ENCODE measurements at places on chromosomes 4 and X.

DNA sequence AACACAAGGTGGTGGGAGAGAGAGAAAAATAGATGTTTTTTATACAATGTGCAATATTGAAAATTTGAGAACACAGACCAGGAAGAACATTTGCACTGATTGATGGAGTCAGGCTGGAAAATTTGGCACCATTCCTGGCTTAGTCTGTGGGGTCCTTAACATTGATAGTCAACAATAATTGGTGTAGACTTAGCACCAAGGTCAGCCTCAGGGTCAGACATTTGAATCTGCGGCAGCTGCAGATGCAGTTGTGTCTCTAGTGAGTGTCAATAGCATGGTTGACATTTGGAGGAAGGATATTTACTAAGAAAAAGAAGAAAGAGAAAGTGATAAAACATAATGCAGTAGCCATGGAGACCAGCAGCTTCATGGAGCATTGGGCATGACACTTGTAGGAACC, 31.5 kb upstream of the GLRA3 start:
- no peak for DNase-seq

DNA sequence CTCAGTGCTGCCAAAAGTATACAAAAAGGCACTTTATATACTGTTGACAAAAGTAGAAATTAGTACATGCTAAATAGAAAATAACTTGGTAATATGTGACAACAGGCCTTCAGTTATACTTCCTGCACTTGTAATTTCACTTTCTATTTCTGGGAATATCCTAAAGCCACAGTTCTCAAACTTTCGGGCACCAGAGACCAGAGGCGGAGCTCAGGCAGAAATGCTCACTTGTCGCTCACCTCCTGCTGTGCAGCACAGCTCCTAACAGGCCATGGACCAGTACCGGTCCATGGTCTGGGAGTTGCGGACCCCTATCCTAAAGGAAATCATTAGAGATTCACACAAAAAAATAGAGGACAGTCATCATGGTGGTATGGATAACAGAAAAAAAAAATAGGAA, 25.7 kb downstream of the ACSL4 start:
- DNase-seq = no peak

DNA sequence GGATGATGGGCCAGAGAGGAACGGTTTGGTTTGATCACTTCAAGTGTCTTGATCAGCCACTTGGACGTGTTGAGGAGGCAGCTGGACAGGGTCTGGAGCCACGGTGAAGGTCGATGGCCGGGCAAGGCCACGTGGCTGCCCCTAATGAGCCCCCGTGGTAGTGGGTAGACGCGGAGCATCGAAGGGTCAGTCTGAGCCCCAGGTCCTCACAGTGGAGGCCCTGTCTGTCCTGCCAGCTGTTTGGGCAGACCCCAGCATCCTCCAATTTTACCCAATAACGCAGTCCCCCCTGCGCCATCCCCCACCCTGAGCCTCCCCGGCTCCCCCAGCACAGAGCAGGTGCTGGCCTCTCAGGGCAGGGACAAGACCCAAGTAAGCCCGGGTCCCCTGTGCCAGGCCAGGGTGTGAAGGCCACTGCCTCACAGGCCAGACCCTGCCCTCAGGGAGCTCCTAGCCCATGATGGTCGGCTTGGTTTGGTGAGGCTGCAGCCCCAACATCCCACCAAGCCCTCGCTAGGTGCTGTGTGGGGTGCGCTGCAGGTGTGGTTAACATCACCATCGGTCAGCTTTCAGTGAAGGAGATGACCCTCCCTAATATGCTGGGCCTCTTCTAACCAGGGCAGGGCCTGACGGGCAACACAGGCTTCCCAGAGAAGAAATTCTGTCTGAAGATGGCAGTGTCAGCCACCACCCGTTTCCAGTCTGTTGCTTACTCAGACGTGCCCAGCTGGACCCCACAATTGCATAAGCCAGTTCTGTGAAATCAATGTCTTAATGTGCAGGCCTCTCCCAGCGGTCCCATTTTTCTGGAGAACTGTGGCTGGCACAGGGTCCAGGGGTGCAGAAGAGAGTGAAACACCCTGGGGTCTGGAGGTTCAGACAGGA, 40.5 kb upstream of the NKX1-1 start:
- DNase-seq = no peak

GRCh38 chr4:69056921-69057550, 39.2 kb upstream of the UGT2B7 start:
- DNase-seq = no peak

DNA sequence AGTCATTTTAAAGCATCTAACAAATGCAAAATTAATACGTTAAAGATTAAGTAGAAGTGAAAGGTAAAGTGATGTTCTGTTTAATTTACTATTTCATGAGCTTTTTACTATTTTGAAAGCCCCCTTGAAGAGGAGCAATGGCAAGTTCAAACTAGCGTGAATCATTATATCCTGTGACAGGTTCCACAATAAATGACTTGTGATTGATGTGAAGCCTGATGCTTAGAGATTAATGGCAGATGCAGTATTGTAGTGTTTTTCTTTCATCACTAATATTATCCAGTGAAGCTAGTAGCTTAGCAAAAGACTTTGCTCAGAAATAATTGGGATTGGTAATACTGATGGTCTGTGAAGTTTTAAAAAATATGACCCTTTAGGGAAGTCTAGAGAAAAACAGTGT, 57.3 kb downstream of the STOX2 start:
- no peak for DNase-seq

GRCh38 chr4:177810220-177810619, 368.0 kb upstream of the AGA start:
- DNase-seq = no peak

DNA sequence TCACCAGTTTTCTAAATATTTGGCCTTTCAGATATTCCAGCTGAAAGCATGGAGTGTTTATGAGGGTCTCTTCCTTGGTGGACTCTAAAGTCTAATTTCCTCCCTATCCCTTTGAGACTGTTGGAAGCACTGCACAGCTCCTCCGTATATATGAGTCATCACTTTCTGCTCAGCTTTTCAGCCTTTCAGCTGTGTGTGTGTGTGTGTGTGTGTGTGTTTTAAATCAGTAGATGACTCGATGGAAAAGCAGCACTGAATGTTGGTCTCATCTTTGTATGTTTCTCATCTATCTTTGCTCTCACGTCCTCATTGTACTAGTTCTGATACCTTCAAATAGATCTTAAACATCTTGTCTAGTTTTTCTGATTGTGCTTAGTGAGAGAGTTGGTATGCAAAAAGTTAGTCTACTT, 81.6 kb downstream of the ZFX start:
- DNase-seq = no peak

DNA sequence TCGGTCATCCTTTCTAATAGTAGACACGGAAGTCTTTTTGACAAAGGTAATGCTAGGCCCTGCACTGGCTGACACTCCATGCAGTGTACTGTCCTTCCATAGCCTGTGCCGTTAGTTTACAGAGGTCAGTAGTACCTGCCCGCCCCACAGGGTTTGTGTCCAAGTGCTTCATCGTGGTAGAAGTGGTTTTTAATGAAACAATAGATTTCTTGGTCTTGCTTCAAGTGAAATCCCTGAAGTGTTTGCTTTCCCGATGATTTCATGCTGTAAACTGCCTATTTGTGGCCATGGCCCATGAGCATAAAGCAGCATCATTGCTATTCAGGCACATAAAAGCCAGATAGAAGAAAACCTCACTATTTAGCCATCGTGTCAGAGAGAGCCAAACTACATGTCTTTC, 139.3 kb downstream of the GPR143 start:
- no peak for DNase-seq

- DNase-seq = no peak
Measured at GRCh38 chr4:13881892-13882291, 254.4 kb upstream of the BOD1L1 start.

Measured in CD8-positive, alpha-beta memory T cell (primary cell).